ENCODE measurements at places on chromosomes 5 and 9.
A peak's percentile ranks its signal among the peaks of the same experiment; 100 is the strongest.

DNA sequence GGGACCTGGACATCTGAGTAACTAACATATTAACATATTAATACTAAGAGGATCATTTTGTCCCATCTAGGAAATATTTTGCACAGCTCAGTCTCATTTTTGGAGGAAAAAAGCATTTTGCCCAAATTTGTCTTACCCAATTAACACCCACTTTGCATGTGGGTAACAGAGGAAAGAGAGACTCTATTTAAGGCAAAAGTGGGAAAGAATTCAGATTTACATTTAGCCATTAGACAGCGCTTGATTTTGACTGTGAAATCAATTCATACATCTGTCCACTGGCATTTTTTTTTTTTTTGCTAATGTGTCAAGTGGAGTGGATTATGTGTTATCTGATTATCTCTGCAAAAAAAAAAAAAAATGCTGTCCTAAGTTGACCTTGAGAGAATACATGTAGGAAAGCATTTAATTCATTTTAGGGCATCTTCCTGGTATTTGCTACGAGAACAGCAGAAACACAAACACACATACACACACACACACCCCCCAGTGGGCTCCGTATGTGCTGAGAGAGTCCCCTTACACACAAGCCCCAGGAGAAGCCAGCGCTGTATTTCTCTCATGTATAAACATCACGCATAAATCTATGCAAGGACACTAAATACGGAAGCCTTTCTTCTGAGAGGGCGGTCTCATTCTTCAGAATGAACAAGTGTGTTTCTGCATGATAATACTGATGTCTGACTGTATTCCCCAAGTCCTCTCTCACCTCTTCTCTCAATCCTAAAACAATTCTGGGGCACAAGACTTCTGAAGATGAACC, 202.0 kb upstream of the KLF9 start:
- no peak for DNase-seq

DNA sequence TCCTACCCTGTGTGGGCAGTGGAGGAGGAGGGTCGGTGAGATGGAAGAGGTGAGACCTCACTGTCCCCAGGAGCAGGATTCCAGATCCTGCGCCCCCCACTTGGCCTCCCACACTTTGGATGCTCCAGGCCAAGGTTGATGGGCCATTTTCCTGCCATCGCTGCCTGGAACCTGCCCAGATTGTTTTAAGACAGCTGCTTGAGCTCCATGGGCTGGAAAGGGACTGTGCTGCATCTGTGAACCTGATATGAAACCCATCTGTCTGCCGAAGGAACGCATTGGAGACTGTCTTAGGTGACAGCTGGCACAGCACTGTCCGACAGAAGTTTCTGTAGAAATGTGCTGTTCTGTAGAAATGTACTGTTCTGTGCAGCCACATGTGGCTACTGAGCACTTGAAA, 72.7 kb upstream of the SLC25A48 start:
- no peak for DNase-seq

DNA sequence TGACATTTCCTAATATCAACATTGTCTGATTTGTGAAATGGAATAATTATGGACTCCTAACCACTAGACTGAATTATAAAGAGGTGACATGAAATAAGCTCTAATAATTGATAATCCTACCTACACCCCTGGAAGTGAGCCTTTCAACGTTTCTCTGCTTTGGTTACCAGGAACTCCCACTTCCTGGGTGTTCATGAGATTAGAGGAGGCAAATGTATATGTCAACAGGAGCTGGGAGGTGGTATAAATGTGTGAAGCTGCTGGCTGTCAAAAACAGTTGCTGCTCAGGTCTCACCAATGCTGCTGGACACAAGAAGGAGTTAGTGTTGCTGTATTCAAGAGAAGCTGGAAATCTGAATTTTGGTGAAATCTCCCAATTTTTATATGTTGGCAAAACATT, 96.8 kb downstream of the CAMK4 start:
- no peak for DNase-seq

DNA sequence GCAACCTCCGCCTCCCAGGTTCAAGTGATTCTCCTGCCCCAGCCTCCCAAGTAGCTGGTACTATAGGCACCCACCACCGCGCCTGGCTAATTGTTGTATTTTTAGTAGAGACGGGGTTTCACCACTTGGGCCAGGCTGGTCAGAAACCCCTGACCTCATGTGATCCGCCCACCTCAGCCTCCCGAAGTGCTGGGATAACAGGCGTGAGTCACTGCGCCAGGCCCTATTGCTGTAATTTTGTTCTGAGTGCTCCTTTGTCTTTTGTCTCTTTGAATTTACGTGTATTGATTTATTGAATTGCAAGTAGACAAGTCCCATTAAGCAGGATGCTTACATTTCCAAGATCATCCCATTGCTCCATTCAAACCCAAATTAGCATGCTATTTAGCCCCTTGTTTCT, 186.7 kb downstream of the MSX2 start:
- no peak for DNase-seq

- peak; percentile 44 for DNase-seq
These were observed 22.1 kb upstream of the MARCHF6 start for GRCh38 chr5:10331341-10331796.

DNA sequence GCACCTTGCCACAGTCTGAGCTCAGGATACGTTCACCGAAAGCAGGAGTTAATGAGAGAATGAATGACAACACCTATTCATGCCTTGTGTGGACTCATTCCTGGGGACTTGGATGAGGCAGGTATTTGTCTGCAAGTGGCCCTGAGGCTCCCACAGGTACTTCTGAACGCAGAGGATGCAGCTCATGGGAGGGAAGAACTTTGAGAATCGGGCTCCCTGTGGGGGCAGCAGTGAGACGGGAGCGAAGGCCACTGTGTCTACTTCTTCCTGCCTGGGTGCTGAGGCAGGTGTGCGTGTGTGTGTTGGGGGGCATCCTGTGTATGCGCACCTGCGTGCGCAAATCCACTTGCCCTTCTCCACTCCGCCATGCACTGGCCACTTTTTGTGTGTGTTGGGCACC, 42.2 kb downstream of the PTPN3 start:
- no peak for DNase-seq

GRCh38 chr5:5421149-5421960, 1.1 kb upstream of the ICE1 start:
- no peak for DNase-seq

DNA sequence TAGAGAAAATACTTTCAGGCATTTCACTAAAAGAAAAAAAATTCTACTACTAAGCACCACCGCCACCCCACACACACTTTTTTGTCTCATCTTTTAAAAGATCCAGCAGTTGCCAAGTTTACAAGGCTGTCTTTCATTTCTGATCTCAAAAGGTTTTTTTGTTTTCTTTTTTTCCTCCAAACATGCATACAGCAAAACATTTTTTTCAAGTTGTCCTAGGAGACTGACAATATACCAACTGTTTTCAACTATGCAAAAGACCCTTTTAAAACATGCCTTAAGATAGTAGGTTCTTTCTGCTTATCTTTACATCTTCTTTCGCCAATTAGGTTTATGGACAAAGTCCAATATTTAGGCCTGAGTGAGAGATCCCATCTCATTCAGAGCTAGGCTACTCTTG, 65.2 kb downstream of the HMHB1 start:
- no peak for DNase-seq

GRCh38 chr9:119963798-119964372, 594.6 kb upstream of the BRINP1 start:
- DNase-seq = no peak

DNA sequence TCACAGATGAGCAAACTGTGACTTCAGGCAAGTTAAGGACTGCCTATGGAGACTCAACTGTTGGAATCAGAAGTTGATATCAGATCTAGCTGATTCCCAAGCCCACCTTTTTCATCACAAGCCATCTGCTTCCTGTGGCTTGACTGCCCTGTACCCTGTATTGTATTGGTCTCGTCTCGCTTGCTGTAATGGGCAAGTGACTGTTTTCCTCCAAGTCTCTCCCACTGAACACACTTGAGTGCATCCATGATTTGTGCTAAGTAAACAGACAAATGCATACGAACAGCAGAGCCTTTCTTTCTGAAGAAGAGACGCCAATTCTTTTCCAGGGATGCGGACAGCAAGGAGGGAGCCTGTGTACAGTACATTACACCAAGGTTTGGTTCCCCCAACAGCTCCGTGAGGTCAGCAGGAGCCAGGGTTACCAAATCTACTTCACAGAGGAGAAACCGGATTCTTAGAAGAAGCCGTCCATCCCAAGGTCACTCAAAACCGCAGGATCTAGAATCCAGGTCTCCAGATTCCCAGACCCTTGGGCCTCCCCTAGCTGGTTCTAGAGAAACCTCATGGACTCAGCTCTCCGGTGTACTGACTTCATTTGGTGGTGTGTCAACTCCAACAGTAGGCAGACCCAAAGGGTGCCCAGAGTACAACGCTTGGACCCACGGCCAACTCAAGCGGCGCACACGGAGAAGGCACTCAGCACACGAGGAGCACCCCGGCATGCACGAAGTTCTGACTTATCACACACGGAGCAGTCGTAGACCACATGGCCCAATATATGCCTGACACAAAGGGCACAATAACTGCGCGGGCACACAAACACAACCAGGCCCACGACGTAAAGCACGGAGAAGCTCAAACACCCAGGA, 1.1 kb downstream of the BAG1 start:
- DNase-seq = peak; percentile 39

DNA sequence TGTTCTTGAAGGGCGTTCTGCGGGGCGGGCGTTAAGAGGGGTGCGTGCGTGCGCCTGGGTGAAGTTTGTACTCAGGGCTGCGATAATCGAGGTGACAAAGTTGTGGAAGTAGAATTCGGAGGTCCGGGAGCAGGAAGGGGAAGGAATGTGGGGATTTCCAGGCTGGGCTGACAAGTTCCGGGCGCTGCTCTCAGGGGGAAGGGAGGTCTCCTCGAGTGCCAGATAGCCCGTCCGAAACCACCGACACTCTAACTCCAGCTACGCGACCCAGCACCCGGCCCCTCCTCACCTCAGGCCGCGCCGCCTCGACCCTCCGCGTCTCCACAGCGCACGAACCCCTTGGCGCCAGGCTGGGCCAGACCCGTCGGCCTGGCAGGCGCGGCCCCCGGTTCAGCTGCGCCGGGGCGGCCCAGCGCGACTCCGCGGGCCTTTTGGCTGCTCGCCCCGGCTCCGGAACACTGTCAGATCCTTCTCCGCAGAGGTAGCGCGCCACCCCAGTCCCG, at the start of gene IL6ST:
IL6ST (minus strand) TSS at position 469 of the 503 bp plus-strand sequence. CDS start 18,685 bp downstream, outside the sequence.
- DNase-seq = no peak

- DNase-seq = no peak
These were observed 62.0 kb upstream of the RNF130 start for GRCh38 chr5:180133551-180133950.

- DNase-seq = no peak
These were observed 22.6 kb downstream of the SLC36A1 start for GRCh38 chr5:151469992-151470391.

GRCh38 chr5:116371935-116372334, 202.7 kb downstream of the SEMA6A start:
- no peak for DNase-seq

- peak; percentile 23 for DNase-seq
These were observed 98.3 kb upstream of the BOD1 start for GRCh38 chr5:173714551-173715428.

DNA sequence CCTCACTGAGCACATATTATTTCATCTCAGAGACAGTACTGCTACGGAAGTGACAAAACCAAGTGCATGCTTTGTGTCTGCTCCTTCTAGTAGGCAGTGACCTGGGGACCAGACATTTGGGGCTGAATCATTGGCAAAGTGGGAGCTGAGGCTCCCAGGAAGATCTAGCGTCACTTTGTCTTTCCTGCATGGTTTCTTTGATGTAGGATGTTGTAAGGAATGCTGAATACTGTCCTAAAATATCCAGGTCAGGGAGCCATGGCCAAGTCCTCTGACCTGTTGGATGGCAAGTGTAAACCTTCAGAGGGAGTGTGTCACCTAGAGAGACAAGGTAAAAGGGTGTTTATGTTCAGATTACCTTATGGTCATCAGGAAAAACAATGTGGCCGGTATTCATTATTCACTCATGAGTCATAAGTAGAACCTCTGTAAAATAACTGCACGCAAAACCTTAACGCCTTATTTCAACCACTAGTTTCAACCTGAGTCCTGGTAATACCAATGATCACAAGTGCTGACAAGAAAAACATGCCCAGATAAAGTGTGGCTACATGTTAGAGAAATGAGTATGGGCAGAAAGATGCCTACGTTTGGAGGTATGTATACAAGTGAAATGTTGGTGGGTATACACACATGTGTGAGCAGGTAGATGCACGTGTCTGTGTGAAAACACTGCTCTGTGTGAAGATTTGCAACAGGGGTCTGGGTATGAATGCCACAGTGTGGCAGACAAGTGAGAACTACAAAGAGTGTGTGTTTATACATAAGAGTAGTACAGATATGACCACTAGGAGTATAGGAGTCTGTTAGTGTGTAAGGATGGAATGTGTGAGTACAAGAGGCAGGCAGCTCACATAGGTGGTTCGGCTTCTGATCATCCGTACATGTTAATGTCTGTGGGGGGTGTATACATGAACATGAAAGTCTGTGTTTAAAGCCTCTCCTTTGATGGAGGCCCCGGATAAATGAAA, 263.9 kb downstream of the SPOCK1 start:
- no peak for DNase-seq

GRCh38 chr5:124590686-124591085, 155.8 kb downstream of the ZNF608 start:
- DNase-seq = no peak

DNA sequence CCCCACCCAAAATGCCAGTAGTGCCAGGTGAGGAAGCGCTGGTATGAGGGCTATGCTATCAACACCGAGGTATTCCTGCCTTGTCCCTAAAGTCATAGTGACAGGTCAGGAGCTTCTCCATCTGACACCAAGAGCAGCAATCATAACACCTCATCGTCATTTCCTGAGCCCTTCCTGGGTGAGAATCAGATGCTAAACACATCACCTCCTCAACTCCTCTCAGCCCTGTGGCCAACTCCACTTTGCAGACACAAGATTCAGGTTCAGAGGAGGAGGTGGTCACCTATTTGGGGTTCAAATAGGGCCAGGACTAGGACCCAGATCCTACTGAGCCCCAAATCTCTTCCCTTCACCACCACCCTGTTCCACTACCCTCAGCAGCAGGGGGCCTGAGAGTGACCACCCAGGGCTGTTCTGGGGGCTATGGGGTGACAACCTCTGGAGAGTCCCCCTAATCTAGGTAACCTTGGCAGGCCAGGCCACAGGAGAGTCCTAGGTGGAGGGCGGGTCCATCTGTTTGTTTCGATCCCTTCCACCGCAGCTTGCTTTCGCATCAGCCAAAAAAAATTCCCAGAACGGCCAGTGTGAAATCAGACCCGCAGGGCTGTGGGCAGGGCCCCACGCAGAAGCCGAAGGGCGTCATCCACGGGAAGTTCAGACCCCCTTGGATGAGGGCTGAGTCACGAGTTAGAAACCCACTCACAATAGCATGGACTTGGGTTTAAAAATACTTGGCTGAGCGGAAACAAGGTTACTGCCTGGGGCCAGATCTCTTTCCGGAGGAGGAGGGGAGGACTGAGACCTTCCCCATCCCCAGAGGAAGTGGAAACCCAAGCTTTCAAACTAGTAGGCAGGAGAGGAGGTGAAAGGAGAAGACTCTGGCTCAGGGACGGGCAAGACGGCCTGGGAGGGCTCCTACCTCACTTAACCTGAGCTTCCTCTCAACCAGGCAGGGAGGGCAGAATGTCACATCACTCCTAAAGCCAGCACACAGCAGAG, 8.7 kb downstream of the STK10 start:
- DNase-seq = no peak

- no peak for DNase-seq
These were observed 254.8 kb upstream of the PDE4D start for GRCh38 chr5:60148366-60148765.

Data from gastrocnemius medialis (tissue), 4 donors.